Activated CD8-positive, alpha-beta memory T cell treated with anti-CD3 and anti-CD28 coated beads for 24 hours (primary cell): ENCODE measurements at places on chromosomes 5 and 9.

DNA sequence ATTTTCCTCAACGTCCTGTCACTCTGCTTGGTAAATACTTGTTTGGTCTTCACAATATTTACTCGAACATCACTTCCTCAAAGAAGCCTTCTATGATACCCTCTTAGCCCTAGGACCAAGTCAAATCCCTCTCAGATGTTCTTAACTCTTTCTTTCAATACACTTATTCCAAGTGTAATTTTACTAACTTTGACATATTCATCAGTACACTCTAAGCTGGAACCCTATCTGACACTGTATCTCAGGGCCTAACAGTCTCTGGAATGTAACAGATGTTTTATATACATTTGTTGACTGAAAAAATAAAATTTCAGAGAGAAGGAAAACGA is 19.6 kb downstream of the SIL1 start:
- no peak for DNase-seq

DNA sequence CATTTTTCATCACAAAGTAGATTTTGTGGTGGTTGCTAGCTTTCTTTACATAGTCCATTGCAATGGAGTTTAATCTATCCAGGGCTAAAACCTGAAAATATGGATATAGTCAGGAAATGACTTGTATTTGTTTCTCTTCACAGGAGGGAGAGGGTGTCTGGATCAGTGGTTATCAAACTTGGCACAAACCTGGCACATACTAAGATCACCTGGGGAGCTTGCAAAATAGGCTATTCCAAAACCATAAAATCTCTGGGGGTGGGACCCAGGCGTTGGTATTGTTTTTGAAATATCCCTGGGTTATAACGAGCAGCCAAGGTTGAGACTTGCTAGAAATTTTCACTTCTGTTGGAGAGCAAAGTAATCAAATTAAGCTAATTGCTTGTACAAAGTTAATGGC is 179.9 kb downstream of the PCSK1 start:
- DNase-seq: no peak

DNA sequence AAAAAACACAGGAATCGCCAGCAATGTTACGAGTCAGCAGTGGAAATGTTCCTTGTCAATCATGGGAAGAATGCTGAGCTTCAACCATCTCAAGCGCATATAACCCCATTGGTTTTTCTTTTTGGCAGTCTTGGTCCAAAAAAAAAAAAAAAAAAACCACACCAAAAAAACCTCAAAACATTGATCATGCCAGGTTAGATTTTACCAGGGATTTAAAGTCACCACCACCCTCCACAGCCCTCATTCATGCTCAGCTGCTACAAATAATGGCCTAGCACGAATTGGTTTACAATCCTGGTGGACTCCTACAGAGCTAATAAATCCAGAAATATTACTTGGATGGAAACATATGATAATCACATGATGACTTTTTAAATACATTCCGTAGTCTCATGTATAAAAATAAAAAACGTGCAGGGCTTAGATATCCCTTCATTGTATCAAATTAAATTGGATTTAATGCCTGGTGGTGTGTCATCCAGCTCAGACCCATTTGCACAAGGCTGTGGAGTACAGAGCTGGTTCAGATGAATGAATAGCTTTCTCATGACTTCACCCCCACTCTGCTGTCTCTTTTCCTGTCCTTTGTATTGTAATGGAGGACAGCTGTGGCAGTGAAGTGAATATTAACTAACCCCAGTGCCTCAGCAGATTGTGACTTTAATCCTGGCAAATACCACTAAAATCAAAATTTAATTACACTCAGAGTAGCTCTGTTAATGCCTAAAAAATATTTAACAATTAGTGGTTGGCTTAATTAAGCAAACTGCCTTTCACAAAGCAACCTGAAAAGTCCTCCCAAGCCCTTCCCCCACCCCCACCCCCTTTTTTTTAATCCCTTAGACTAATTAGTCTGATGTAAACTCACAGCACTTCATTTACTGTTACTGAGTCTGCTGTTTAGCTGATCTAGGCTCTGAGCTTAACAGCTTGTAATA is 626.5 kb upstream of the ZNF608 start:
- no peak for DNase-seq

- DNase-seq: peak; percentile 55
Measured at GRCh38 chr9:64773491-64773931, 511.5 kb downstream of the FOXD4L5 start.

GRCh38 chr9:70362952-70363351 is 51.5 kb downstream of the KLF9 start:
- DNase-seq: no peak

- no peak for DNase-seq
Measured at GRCh38 chr5:74320526-74320925, 320.0 kb downstream of the ENC1 start.

DNA sequence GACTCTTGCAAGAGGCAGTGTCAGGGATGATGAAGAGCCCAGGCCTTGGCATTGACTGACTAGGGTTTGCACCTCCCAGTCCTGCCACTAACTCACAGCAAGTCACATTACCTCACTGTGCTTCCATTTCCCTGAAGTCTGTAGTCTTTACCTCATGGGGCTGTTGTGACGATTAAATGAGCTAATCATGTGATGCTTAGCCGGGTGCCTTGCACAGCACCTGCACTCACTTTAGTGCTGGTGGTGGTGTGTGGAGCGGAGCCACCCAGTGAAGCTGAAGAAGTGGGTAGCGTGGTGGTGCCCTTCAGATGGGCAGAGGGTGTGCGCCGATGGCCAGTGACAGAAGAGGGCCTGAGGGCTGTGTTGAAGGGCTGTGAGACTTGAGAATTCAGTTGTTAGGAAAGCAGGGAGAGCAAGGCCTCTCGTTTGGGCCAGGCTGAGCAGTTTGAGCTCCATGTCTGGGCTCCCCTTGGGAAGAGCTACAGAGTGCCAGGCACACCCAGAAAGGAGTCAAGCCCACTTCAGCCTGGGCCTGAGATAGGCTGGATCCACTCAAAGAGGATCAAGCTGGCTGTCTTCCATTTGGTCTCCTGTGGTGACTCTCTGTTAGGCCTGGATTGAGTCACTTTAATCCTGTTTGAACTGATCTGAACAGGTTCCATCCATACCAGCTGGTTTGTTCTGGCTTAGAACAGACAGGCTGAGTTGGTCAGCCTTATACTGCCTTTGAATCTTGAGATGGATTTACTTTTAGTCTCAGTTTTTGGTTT is 42.5 kb downstream of the RALGPS1 start:
- no peak for DNase-seq

- no peak for DNase-seq
Measured at GRCh38 chr5:72151646-72152045, 44.4 kb downstream of the MAP1B start.

DNA sequence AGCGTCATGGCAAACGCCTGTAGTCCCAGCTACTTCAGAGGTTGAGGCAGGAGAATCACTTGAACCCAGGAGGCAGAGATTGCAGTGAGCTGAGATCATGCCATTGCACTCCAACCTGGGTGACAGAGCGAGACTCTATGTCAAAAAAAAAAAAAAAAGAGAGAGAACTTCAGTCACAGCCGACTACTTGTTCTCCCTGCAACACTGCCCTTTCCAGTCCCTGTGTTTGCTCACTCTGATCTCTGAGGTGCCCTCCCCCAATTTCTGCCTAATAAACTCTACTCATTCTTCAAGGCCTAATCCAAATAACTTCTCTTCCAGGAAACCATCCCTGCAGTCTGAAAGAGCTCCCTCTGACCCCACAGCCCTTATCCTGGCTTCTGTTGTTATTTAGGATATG is 28.1 kb downstream of the GFRA3 start:
- DNase-seq: no peak

DNA sequence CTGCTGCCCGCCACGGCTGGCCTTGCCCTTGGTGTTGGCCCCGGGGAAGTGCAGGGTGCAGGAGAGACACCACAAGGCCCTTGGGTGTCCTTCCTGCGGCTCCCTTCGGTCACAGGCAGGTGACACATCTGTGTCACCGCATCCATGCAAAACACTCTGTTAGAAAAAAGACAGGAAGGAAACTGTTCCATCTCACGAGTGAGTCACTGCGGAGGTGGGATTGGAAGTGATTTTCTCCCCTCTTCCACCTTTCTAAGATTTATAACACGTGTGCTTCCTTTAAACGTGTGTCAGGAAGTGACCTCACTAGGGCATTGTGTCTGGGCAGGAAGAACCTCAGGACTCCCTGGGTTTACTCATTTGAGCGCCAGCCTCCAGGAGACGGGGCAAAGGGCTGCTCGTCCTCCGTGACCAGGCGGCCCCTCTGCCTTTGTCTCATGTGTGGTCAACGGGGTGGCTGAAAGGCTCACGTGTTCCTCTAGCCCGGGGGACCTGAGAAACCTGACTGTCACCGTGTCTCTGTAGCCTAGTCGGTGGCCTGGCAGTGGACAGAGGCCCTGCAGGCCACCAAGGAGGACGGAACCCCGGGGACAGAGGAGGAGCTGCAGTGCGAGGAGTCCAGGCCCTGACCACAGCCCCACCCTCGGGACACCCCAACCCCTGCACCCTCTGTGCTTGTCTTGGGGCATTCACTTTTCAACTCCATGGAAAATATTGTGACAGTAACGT is 4.9 kb upstream of the LCN1 start:
- peak; percentile 43 for DNase-seq

DNA sequence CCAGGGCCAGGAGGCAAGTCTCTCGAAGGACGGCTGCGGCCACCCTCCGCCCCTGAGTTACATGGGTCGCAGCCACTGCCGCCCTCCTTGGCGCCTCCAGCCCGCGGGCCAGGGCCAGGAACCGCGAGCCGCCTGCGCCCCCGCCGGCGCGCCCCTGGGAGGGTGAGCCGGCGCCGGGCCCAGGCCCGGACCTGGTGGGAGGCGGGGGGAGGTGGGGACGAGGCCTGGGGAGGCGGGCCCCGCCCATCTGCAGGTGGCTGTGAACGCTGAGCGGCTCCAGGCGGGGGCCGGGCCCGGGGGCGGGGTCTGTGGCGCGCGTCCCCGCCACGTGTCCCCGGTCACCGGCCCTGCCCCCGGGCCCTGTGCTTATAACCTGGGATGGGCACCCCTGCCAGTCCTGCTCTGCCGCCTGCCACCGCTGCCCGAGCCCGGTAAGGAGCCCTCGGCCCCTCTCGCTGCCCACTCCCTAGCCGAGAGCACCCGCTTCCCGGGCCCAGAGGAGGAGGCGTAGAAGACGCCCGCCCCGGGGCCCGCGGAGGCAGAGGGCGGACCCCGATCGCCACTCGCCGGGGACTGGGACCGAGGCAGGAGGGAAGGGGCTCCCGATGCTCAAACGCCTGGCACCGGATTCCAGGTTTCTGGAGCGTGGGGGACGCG is at the start of gene ASS1:
Gene ASS1, plus strand, starts transcription at position 397 of the 657 bp plus-strand sequence. CDS start 7,268 bp downstream, outside the sequence.
- peak; percentile 72 for DNase-seq

GRCh38 chr5:170306381-170306831 is 8.8 kb upstream of the LCP2 start:
- DNase-seq: no peak

- no peak for DNase-seq
Measured at GRCh38 chr9:108552459-108553040, 303.2 kb downstream of the ACTL7B start.

- no peak for DNase-seq
Measured at GRCh38 chr5:96885518-96886338, 9.4 kb downstream of the ERAP2 start.

DNA sequence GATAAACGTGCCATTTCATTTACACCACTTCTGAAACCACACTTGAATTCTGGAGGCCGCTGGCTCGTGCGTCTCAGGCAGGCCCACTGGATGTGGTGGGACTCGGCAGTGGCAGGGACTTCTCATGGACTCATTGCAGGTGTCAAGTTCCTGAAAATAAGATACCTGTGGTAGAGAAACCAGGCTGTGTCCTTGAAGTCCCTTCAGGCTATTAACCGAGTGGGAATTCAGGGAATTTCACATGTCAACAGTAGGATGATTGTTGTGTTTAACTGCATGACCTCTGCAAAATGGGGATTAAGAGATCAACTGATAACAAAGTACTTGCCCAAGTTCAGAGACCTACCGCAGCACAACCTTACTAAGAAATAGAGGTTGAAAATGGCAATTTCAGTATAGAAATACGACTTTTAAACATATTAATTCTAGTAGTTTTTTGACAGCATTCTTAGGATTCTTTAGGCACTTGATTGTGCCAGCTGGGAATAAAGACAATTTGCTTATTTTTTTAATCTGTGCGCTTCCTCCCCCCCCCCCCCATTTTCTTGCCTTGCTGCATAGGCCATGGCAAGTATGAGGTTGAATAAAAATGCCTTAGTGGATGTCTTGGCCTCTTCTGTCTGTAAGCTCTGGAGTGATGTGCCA is 26.8 kb downstream of the TRIP13 start:
- no peak for DNase-seq

DNA sequence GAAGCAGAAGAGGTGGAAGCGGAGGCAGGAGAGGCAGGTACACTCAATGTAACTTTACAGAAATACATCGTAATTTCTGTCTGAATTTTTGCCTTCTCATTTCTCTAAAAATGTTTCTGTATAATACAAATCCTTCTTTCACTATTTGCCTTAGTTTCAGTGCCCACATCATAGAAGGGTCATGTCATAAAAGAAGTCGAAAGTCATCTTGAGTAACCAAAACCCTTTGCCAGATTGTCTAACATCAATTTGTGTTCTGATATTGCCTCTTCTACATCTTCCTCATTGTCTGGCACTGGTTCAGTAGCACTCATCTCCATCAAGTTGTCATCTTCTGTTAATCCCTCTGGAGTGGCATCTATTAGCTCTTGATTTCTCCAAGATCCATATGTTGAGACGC is 6.2 kb upstream of the CYFIP2 start:
- no peak for DNase-seq

GRCh38 chr9:112233769-112234168 is 58.7 kb upstream of the SUSD1 start:
- DNase-seq: no peak

DNA sequence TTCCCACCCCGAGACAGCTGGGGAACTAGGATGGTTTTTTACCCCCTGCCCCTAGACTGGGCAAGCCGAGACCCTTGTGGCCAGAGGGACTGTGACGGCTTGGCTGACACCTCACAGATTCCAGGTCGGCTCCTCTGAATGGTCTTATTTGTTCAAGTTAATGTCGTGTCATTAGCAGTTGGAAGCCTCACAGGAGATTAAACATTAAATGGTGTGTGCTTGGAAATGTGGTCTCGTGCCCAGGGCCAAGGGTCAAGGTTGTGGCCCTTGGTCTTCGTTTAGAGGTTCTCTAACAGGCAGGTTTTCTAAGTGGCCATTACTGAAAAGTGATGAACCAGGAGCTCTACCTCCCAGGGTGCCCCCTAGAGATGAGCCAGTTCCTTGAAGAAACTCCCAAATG is 61.2 kb upstream of the RXRA start:
- no peak for DNase-seq

GRCh38 chr9:83039303-83039702 is 23.6 kb downstream of the RASEF start:
- DNase-seq: no peak

DNA sequence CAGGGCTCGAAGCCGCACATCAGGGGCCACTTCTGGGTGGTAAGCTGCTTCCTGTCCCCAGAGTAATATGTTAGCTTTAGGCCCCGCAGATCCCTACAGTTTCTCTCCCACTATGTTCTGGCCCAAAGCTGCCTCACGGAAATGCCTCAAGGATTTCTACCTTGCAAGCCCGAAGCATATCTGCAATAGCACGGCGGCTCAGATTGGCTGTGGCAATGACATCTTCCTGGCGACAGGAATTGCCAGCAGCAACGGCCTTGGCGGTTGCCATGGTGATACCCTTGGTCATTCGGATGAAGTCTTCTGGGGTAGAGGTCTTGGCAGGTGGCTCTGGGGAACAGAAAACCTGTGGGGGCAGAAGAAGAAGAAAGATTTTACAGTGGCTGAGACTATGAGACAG is 10.3 kb upstream of the TPM2 start:
- no peak for DNase-seq
